ENCODE measurements at places on chromosomes 3 and 15.

GRCh38 chr3:196341137-196341536 is 2.9 kb upstream of the TM4SF19 start:
- DNase-seq: no peak

- no peak for DNase-seq
These were observed 36.1 kb downstream of the TRAK1 start for GRCh38 chr3:42127226-42127625.

DNA sequence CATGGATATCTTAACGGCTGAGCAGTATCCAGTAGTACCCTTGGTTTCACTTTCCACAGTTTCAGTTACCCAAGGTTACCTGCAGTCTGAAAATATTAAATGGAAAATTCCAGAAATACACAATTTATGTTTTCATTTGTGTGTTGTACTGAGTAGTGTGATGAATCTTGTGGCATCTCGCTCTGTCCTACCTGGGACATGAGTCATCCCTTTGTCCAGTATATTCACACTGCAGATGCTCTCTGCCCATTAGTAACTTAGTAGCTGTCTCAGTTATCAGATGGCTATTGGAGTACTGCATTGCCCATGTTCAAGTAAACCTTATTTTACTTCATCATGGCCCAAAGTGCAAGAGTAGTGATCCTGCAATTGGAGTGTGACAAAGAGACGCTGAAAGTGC is 26.1 kb downstream of the GASK1A start:
- no peak for DNase-seq

DNA sequence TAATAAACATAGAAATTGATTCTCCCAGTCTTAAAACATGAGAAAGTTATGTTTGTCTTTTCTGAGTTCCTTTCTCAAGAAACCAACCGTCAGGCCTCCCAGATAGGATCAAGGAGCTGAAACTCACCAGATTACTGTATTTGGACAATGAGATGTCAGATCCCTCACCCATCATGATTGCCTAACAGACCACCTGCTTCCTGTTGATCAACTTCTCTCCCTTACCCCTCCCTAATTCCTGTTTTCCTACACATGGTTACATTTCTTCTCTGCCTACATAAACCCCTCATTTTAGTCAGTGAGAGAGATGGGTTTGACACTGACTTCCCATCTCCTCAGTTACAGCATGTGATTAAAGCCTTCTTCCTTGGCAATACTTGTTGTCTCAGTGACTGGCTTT is 917.5 kb downstream of the FHIT start:
- no peak for DNase-seq

DNA sequence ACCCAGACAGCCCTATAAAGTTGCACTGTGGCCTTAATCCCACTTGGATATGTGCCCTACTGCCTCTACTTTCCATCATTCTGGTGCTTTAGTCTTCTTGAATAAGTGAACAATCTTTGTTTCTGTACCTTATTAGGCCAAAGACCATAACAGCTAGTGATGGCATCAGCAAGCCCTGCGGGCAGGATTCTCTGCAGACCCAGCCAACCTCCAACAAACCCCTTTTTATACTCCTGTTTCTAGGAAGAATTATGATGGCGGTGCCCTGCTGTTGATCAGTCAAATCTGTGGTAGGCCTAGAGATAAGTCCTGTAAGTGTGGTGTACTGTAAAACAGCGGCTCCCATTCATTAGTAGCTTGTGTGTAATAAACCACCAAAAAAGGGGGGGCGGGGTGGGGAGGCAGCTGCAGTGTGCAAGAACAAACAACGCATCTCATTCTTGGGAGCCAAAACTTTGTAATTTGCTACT is 40.5 kb downstream of the SOX2 start:
- no peak for DNase-seq

DNA sequence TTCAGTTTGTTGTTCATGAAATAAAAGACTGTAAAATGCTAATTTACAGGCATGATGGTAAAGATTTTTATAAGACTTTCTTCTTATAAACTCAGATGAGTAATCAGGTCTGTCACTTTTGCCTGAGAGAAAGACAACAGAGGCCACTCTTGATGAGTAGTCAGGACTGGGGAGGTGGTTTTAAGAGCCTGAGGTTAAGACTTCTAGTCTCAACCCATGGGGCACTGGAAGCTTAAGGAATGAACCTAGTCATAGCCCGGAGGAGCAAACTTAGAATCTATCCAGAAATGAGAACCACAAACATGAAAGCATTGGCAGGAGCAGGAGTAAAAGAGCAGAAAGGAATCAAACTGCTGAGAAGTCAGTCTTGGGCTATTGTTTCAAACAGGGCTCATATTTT is 846.3 kb upstream of the ARPP21 start:
- DNase-seq: no peak

- DNase-seq: no peak
These were observed 113.9 kb upstream of the TMCO5A start for GRCh38 chr15:37820380-37821128.

All from GM12891 (cell line).